OCI-LY7 (cell line): ENCODE measurements at places on chromosomes 7 and 10.
A peak's percentile ranks its signal among the peaks of the same experiment; 100 is the strongest.

DNA sequence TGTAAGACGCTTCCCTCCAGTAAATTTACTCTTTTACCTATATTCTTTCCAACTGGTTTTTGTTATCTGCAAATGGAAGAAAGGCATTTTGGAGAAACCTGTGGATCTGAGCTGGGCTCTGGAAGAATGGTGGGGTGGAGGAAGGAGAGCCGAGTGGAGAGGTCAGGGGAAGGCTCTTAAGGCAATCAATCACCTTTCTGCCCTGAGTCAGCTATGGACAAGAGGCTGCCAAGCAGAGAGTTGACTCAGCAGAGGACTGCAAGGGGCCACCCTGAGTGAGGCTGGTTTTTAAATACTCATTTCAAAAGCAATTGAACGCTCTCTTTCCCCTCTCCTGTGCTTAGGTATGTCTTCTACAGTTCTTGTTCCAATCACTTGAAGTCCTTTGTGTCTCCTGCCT, 81.8 kb downstream of the SPAG6 start:
- no peak for DNase-seq

- no peak for DNase-seq
These were observed 1174.9 kb upstream of the AUTS2 start for GRCh38 chr7:68423356-68423755.

DNA sequence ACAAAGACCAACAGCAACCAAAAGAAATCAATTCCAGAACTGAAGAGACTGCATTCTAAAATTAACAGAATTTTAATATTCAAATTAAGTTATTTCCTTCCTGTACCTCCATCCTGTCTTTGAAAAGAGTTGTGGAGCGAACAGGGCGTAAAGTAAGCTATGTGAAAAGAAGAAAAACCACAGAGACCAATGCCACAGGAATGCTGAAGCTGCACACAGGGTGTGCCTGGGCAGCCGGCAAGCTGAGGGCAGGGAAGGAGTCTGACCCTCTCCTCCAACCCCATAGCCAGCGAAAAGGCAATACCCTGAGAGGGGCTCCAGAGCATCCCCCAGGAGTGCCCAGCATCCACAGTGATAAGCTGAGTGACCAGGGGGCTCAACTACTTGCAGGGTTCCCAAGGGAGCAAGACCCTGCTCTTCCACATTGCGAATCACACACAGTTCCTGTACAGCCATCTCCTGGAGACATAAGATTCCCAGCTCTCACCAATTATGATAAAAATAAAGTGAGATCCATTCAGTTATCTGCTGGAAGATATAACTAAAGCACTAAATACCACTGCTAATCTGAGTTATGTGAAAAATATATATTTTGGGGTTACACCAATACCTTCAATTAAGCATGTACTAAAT, 93.8 kb downstream of the PARD3 start:
- no peak for DNase-seq

DNA sequence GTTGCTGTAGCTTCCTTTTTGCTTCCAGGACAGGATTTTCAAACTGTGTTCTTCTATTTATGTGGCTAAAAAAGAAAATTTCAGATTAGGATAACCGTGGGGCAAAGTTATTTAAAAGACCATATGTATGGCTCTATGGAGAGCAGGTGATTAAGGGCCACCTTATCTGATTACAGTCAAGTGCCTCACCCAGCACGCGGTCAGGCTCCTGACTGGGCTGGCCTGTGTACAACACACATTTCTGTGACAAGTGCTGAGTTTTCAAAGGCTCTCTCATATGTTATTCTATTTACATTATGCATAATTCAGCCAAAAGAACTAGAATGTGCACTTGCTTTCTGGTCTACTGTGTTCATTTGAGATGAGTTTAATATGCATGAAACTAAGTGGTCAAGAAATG, 547.4 kb downstream of the PHTF2 start:
- no peak for DNase-seq

GRCh38 chr10:70500812-70501301, 22.3 kb downstream of the PALD1 start:
- no peak for DNase-seq

DNA sequence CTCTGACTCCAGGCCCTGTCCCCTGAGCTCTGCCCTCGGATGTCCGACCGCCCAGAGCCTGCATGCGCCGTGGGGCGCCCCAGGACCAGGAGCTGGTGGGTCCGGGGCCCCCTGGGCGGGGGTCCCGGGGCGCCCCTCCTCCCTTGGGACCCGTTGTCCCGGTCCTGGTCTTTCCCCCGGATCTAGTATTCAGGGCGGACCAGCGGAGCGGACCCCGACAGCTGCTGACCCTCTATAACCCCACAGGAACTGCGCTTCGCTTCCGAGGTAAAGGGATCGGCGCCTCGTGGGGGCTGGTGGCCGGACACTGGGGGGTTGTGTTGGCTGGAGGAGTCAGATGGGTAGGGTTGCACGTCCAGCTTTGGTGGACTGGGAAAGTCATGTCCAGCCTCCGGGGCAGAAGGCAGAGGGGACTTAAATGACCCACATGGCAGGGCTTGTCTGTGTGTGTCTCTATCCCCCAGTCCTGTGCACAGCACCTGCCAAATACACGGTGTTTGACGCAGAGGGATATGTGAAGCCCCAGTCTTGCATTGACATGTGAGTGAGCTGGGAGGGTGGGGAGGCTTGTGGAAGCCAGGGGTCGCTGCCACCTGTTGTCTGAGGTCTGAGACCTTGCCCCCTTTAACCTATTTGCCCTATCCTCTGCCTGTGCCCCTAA, 520 bp downstream of the MOSPD3 start:
- DNase-seq = peak; percentile 58

DNA sequence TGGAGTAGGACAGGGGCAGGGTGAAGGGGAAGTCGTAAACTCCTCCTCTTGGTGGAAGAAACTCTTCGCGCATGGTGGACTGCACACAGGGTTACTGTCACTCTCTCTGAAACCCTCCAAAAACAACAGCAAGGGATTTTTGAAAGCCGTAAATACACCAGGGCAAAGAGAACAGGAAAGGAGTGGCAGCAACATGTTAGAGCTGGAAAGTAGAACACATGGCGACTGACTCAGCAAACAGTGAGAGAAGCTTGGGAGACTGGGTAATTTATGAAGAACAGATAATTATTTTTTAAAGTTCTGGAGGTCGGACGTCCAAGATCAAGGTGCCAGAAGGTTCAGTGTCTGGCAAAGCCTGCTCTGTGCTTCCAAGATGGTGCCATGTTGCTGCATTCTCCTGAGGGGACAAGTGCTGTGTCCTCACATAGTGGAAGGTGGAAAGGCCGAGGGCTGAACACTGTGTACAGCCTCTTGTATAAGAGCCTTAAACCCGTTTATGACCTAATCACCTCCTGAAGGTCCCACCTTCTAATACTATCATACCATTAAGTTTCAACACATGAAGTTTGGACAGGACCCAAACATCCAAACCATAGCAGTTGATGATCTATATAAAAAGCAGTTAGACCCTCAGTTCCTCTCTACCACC, 22.5 kb upstream of the C10orf53 start:
- no peak for DNase-seq

- DNase-seq = no peak
These were observed 351.4 kb upstream of the NPVF start for GRCh38 chr7:25579778-25580075.

GRCh38 chr7:155297517-155298287, at the start of gene INSIG1:
TSS of gene INSIG1 (plus strand) at chr7:155297878. CDS start at chr7:155298286, 408 bp downstream.
- peak; percentile 94 for DNase-seq

- DNase-seq = no peak
These were observed 97.7 kb downstream of the WDR37 start for GRCh38 chr10:1153805-1154351.

DNA sequence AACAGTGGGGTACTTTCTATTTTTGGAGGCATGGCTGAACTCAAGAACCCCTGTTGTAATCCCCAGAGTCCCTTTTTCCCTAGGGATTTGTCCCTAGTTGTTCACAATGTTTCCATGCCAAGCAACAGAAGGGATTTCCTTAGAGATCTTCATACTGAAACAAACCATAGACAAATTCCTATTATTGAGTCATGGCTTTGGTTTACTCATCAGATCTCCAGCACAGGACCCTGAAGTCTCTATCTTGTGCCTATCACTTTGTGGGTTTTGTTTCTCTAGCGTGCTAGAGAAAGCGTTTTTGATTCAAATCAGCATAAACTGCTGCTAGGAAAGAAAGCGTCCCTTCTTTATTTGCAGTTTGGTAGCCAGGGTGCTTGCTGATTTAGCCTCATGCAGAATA, 165.0 kb downstream of the BAMBI start:
- DNase-seq = no peak

DNA sequence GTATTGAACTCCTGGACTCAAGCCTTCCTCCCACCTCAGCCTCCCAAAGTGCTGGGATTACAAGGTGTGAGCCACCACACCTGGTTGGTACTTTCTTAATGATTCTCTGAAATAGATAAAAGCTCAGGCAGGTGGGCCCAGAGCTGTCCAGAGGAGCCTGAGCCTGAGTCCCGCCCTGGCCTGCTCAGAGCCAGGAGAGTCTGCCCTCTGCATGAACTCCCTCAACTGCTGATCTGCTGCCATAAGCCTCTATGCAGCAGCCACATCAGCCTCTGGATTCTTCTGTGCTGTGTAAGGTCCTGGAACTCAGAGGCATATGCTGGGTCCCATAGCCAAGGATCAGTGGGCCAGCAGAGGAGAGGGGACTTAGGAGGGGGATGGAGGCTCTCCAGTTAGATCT, 23.1 kb upstream of the DDIT4 start:
- no peak for DNase-seq

GRCh38 chr10:43038783-43039623, 37.9 kb upstream of the RET start:
- no peak for DNase-seq

DNA sequence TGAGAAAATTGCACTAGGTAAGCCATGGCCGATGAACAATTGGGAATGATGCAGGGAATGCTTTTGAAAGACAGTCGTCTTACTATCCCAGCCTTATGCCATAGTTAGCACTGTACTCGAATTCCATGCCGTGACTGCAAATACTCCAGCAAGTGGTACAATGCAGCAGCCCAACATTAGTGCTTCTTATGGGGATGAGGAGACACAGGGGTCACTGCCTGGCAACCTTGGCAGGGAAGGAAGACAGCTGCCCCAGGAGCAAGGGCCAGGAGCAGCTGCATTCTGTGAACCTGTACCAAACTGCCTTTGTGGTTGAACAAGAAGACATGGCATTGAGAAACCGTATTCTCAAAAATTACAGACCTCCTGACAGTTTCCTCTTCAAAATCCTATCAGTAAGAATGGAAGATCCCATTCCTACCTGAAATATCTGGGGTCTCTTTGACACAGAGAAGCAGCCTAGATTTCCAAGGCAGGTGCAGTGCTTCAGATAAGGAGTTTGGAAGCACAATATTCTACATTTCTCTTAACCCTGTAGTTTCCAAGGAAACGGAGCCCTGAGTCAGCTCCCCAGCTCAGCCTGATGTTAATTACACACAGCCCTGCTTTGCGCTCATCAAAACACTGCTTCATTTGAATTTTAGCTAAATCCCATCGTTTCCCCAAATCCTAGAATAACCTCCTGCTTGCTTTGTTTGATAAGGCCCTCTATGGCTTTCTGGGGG, 49.0 kb upstream of the FRMD4A start:
- no peak for DNase-seq

DNA sequence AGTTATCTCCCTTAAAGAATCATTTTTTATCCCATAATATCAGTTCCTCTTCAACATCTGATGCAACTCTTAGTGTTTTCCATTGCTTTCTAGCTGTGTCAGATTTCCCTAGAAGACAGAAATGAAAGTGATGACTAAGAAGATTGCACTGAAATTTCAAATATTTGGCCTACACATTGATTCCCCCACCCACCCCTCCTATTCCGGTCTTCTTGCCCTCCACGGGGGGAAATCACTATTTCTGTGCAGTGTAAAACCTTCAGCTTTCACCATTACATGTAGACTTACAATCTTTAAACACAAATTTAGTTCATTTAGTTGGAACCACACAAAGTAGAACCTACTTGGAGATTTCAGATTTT, 63.7 kb upstream of the IL6 start:
- no peak for DNase-seq

DNA sequence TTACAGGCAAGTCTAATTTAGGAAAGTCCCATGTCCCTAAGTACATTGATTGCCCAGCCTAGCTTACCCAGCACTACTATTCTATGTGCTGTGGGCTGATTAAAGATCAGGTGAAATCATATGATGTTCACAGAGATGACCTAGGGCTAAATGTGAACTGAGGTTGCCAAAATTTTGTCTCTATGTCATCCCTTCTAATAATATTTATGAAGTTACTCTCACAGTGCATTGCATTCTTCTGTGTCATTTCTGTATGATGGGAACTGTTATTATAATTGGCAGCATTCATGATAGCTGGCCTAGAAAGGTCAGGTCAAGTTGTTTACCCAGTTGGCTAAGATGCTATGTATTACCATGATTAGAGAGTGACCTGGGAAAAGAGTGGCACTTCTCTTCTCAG, 2.8 kb upstream of the PDK4 start:
- DNase-seq = no peak

GRCh38 chr10:90890347-90890746, 18.6 kb downstream of the RPP30 start:
- no peak for DNase-seq
